Activated CD8-positive, alpha-beta memory T cell treated with anti-CD3 and anti-CD28 coated beads for 4 hours (primary cell): ENCODE measurements at places on chromosomes 11 and 22.

GRCh38 chr22:26624803-26625202 is 3.0 kb downstream of the CRYBA4 start:
- DNase-seq, result no peak

GRCh38 chr11:9516113-9516512 is 55.3 kb downstream of the ZNF143 start:
- DNase-seq, result no peak

DNA sequence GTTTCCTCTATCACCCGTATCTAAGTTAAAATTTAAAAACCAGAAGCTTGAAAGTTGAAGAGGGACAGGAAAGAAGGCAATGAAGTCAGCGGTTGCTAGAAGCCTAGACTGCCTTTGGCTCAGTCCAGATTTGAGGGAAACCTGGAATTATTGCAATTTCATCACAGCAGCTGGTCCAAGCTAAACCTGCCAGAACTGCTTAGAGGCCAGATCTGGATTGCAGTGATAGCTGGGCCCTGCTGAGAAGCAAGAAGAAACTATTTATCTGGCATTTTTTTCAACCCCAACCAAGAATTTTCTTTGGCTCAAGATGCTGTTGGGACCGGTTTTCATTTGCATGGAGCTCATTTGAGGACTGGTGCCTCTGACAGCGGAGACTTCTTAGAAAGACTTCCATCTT is 121.5 kb upstream of the TEAD1 start:
- no peak for DNase-seq

- DNase-seq, result no peak
These were observed 7.2 kb downstream of the CLMP start for GRCh38 chr11:123187665-123188507.

DNA sequence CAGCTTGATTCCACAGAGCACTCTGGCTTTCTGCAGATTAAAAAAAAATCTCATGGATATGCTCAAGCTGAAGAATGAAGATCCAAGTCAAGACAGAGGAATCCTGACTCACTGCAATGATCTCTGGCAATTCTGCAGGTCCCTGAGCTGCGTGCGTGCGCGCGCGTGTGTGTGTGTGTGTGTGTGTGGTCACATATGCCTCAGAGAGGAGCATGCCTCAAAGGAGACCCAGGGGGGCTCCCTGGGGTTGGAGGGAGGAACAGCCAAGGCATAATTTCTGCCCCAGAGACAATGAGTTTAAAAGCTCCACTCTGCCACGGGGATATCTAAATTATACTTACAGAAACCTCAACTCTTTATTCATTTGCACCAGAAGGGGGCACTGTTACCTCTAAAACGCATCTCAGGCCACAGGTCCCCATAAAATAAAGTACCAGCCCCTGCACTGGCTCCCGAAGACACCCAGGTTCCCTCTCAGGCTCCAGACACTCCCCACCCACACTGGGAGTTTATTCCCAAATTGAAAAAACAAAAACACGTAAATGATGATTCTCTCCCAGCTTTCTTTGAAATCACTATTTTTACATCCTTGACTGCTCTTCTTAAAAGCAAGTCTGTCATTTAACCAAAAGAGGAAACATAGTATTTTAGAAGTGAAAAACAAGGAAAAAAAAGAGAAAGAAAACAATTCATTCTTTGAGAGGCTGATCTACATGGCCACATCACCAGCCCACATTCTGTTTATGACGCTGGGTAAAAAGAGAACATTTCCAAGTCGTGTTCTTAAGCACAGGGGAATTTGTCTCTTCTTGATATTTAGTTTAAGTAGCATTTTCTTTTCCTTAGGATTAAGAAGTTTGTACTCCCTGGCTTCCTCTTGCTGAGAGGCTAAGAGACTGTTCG is 401.0 kb downstream of the LARGE1 start:
- DNase-seq, result no peak
